HAP-1 (cell line): ENCODE measurements at places on chromosomes 12 and 14.

DNA sequence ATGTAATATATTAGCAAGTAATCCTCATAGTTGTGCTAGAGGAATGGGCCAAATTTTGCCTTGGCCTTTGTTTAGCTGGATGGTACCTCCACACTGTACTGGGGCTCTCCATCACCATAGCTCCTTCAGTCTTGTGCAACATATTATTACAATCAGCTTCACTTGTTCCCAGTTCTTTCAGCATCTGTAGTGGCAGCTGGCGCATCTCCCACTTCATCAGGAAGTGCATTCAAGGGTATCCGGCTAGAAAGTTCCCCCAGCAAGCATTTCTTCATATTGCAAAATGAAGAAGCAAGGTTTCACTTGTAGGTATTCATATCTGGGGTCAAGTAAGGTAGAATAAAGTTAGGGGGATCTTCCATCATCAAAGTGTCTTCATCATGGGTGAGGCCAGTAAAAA is 123.7 kb downstream of the IGF1 start:
- no peak for DNase-seq

DNA sequence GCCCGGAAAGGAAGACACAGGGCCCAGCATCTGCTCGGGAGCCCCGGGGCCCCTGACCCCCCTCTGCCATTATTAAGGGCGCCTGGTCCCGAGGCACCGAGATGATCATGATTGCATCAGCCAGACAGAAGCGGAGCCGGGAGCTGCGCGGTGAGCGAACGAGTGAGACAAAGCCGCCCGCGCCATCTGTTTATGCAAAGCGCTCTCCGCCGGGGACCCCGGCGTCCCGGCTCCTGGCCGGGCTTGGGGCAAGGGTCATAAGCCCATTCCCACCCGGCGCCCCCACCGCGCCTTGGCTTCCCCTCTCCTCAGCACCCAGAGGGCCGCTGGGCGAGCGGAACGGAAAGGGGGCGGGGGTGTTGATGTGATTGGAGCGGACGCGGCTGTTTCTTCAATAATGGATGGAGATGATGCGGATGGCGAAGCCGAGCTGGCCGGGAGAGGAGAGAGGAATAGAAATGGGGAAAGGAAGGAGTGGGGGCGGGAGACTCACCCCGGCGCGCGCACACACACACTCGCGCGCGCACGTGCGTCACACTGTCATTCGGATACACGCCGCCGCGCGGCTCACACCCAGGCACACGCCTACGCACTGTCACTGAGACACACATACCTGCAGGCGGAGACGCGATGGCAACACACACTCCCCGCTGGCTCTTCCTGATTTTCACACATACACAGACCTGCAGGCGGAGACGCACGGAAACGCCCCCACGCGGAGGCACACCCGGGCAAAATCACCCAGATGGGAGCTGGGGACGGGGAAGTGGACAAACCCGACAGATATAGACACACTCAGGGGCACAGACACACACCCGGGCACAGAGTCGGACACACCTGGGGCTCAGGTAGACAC is 10.7 kb downstream of the STAC3 start:
- peak; percentile 75 for DNase-seq

GRCh38 chr14:56180754-56181542 is 62.7 kb downstream of the PELI2 start:
- no peak for DNase-seq

DNA sequence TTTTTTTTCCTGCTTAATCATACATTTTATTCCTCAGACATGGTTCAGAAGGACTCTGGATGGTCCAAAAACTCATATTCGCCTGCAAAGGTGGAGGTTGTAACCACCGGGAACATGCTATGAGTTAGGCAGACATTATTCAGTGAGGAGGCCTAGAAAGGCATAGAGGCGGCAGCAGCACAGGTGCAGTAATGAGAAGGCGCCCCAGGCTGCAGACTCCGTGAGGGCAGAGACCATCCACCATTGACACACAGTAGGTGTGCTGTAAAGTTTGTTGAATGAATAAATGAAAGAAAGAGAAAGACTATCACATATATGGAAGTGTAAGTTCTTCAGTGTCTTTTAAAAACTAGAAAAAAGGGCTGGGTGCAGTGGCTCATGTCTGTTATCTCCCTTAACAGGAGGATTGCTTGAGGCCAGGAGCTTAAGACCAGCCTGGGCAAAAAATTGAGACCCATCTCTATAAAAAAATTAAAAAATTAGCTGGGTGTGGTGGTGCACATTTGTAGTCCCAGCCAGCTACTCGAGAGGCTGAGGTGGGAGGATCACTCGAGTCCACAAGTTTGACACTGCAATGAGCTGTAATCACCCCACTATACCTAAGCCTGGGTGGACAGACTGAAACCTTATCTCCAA is 34.5 kb upstream of the PTGR2 start:
- DNase-seq = no peak

- no peak for DNase-seq
Measured at GRCh38 chr14:79137045-79137430, 966.9 kb downstream of the NRXN3 start.

DNA sequence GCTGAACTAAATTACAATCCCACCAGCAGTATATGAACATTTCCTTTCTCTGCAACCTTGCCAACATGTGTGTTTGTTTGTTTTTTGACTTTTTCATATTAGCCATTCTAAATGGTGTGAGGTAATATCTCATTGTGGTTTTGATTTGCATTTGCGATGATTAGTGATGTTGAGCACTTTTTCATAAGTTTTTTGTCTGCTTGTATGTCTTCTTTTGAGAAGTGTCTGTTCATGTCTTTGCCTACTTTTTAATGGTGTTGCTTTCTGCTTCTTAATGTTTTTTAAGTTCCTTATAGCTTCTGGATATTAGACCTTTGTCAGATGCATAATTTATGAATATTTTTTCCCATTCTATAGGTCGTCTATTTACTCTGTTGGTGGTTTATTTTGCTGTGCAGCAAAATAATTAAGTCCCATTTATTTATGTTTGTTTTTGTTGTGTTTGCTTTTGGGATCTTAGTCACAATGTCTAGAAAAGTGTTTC is 1262.9 kb downstream of the FSCB start:
- no peak for DNase-seq

DNA sequence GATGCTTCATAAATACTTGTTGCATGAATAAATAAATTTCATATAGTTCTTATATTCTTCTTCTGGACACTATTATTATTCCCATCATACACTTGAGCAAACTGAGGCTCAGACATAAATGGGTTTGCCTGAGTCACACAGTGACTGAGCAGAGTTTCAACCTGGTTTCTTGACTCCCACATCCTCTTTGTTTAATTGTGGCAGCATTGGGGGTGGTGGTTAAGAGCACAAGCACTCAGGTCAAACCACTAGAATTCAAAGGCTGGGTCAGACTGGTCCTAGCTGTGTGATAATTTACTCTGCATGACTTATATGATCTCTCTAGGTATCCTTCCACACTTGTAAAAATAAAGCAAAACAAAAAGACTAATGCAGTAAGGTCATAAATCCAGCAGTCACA is 274.9 kb upstream of the SRRM4 start:
- DNase-seq = no peak

- no peak for DNase-seq
Measured at GRCh38 chr12:48969833-48970701, 1.5 kb downstream of the WNT10B start.

GRCh38 chr12:116416166-116416565 is 138.7 kb upstream of the MED13L start:
- no peak for DNase-seq

DNA sequence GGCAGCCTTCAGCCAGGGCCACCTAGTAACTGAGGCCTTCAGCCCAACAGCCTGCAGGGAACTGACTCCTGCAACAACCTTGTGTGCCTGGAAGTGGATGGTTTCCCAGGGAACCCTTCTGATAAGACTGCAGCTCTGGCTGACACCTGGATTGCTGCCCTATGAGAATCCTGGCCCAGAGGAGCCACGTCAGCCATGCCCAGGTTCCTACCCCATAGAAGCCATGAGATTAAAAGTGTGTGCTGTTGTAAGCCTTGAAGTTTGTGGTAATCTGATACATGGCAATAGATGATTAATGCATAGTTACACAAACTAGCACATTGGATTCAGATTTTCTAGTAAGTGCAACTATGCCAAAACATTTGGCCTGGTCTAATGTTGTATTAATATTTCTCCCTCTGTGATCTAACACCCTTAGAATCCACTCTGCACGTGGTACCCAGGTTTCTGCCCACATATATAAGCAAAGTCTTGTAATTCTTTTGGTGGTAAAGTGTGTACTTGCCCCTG is 64.8 kb upstream of the BEGAIN start:
- no peak for DNase-seq

DNA sequence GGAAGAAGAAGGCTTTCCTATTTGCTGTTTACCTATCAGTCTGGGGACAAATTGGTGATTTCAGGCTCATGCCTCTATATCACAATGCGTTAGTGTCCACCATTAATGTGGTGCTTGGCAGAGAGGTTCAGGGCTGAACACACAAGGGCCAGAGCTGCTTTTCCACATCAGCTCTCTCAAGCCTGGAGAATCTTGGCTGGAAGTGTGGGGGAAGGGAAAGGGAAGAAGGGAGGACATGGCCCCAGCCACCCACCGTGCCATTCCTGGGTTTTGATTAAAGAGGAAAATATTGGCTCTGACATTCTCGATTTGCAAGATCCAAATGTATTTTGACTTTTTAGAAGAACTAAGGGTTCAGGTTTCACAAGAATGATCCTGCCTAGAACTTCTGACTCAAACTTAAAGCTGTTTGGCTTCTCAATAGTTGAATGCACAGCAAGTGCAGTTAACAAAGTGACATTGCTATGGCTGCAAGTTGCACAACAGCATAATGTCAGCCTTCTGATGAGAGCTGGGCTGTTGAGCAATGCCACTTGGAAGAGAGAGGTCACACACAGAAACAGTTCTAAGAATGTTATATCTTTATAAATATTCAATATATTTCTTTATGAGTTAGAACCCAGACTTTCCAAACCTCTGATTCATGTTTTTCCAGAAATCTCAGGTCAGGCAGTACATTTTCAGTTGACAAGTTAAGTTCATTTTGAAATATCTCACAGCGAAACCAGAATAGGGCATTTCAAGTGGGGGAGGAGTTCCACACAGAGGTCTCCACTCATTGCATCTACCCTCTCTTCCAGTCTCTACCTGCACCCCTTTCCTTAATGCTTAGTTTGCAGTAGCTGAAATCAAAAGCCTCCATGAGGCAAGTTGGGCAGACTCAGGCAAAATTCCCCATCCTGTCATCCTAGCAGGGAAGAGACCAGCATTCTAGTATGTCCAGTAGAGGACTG is 25.3 kb downstream of the IGF1 start:
- no peak for DNase-seq

GRCh38 chr12:25365340-25365730 is 114.6 kb upstream of the KRAS start:
- peak; percentile 89 for DNase-seq
